ENCODE measurements at places on chromosomes 3 and 15. TPM values are rescaled to one million over a fixed set of nuclear protein-coding genes. Genes with fewer than 3 reads are reported as not detected.

The GATA2 gene
- total RNA-seq: 211 TPM

GRCh38 chr3:30170681-30171438 is 435.5 kb upstream of the TGFBR2 start:
- no peak for DNase-seq

DNA sequence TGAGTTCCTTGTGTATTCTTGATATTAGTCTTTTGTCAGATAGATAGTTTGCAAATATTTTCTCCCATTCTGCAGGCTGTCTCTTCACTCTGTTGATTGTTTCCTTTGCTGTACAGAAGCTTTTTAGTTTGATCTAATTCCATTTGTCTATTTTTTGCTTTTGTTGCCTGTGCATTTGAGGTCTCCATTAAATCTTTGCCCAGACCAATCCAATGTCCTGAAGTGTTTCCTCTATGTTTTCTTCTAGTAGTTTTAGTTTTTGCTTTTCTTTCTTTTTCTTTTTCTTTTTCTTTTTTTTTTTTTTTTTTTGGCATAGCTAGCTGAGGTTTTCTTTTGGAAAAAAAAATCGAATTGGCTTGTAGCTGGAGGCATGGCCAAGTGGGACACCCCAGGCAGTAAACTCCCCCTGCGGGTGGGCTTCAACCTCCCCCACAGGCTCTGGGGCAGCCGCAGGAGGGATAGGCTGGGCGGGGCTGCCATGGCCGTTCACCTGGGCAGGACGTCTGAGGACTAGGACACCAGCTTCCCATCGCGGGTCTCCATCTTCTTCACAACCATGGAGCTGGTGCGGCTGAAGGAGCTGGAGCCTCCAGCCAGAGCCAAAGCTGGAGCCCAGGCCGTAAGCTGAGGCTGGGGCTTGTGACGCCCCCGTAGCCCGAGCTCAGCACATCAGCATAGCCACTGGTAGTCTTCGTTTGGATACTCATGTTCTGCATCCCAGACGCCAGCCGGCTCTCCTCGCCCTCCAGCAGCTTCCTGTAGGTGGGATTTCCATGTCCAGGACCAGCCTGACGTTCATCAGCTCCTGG is 16.2 kb upstream of the PSTPIP1 start:
- no peak for DNase-seq

DNA sequence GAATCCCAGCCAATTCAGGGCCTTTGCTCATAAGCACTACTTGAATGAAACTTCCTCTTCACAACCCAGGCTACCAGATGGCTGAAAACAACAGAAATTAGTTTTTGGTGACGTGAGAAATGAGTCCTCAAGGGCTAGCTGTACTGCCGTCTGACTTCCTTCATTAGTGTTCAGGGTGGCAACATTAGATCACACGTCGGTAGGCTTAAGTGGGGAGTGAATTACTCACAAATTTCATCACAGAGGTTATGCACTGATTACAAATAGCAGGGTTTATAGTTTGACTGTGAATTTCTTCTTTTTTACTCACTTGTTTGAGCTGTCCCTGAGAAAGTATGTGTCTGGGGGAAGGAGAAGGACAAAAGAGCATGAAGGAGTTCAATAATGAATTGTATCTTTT is 397.2 kb downstream of the GAP43 start:
- DNase-seq: no peak

GRCh38 chr3:115381573-115381912 is 234.5 kb upstream of the ZBTB20 start:
- no peak for DNase-seq

DNA sequence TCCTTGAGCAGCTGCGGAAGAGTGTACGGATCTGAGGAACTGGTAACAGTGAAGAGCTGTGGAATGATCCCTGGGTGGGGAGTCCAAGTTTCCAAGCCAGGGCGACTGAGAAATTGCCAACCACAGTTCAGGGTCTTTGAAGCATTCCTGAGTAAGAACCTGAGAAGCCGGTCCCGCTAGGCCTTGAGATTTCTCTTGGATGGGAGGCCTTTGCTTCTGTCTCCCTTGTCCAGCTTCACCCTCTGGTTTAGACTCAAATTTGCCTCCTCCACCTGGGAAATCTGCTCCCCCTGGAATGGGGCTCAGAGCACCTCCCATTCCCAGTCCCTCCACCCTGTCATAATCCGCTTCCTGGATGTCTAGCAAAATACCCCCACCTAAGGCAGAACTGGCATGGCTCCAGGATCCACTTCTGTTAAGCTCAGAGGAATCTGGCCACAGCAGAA is 127.7 kb upstream of the DLG1 start:
- DNase-seq: no peak

DNA sequence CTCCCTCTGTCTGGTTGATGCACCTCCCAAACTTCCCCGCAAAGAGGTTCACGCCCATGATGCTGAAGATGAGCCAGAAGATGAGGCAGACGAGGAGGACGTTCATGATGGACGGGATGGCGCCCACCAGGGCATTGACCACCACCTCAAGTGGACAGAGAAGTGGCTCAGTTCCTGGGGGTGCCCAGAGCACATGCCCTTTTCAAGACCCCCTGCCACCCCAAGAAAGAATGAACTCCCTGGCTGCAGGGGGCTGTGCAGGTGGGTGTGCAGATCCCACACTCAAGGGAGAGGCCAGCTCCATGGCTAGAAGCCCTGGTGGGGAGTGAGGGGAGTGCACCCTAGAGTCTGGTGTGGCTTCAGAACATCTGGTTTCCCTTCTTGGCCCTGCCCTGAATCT is 64.1 kb downstream of the EXOG start:
- DNase-seq: no peak
